ENCODE measurements at places on chromosomes 12 and 14. TPM values are rescaled to one million over a fixed set of nuclear protein-coding genes. Genes with fewer than 3 reads are reported as not detected.

The PTCSC3 gene
- total RNA-seq: not detected

The KRT82 gene
- total RNA-seq: not detected

The PDE3A gene
- total RNA-seq: 0.51 TPM

The PPM1A gene
- 10.1 TPM for total RNA-seq

The KLHL42 gene
- 16.9 TPM for total RNA-seq

The PTGER2 gene
- not detected for total RNA-seq

The NKX2-1 gene
- total RNA-seq: not detected

The SPSB2 gene
- 2.9 TPM for total RNA-seq

The ACOT4 gene
- total RNA-seq: 0.26 TPM

The RPGRIP1 gene
- 0.39 TPM for total RNA-seq

The GAPDH gene
- 4,334 TPM for total RNA-seq

The HOXC11 gene
- not detected for total RNA-seq

The GALNT16 gene
- 0.13 TPM for total RNA-seq

The SYNDIG1L gene
- not detected for total RNA-seq

The LRTM2 gene
- total RNA-seq: not detected

The KRT75 gene
- not detected for total RNA-seq

The RBP5 gene
- total RNA-seq: 0.26 TPM

The NFE2 gene
- not detected for total RNA-seq

The P2RX2 gene
- total RNA-seq: not detected

The EML1 gene
- 35.1 TPM for total RNA-seq

The C12orf50 gene
- total RNA-seq: not detected

The BLOC1S1 gene
- 56.2 TPM for total RNA-seq

The ZNF84 gene
- 14.4 TPM for total RNA-seq

The PTHLH gene
- total RNA-seq: not detected

The KCNMB4 gene
- 0.39 TPM for total RNA-seq

The A2M gene
- total RNA-seq: 24.3 TPM

The PPM1H gene
- total RNA-seq: 1.3 TPM

The SLC25A21 gene
- 0.38 TPM for total RNA-seq

The SMIM41 gene
- total RNA-seq: under 0.01 TPM

The GDF3 gene
- total RNA-seq: 1.0 TPM

The TMCC3 gene
- total RNA-seq: 4.8 TPM

The UNC119B gene
- total RNA-seq: 17.6 TPM

The ZNF268 gene
- 22.3 TPM for total RNA-seq

The GLT1D1 gene
- total RNA-seq: not detected

The CATSPERB gene
- total RNA-seq: 1.6 TPM

The TOMM20L gene
- not detected for total RNA-seq

The PLEKHD1 gene
- total RNA-seq: under 0.01 TPM

The GPX2 gene
- not detected for total RNA-seq

The RNF212B gene
- total RNA-seq: not detected

The KLRC4 gene
- not detected for total RNA-seq

The KSR2 gene
- 0.38 TPM for total RNA-seq

The IQSEC3 gene
- 0.13 TPM for total RNA-seq

The ERP27 gene
- total RNA-seq: not detected

The KCNH3 gene
- total RNA-seq: 0.13 TPM

The KRR1 gene
- 19.1 TPM for total RNA-seq

The MIP gene
- 0.26 TPM for total RNA-seq

The TMPRSS12 gene
- total RNA-seq: not detected

The CAPZA3 gene
- not detected for total RNA-seq

The KITLG gene
- 3.2 TPM for total RNA-seq

The VRTN gene
- not detected for total RNA-seq

The C14orf132 gene
- total RNA-seq: 5.2 TPM

The DNAAF2 gene
- 7.2 TPM for total RNA-seq

The ADAMTS20 gene
- total RNA-seq: not detected

The STYK1 gene
- total RNA-seq: 3.2 TPM

The CSRP2 gene
- total RNA-seq: 12.8 TPM

The GLIPR1L1 gene
- not detected for total RNA-seq

The LTBR gene
- total RNA-seq: 47.9 TPM

The VASH1 gene
- total RNA-seq: 9.0 TPM

The REM2 gene
- not detected for total RNA-seq

Measured in dermis microvascular lymphatic vessel endothelial cell (primary cell).